Neural cell (in vitro differentiated cells): ENCODE measurements at places on chromosomes 16 and 17. TPM values are rescaled to one million over a fixed set of nuclear protein-coding genes. Genes with fewer than 3 reads are reported as not detected.

The CCL16 gene
- polyA plus RNA-seq = not detected in 2 replicates

The CIBAR2 gene
- not detected in 2 replicates for polyA plus RNA-seq

The AKAP10 gene
- polyA plus RNA-seq = 26.9 and 27.3 TPM in 2 replicates

The TM4SF5 gene
- polyA plus RNA-seq = not detected in 2 replicates

The ALDH3A1 gene
- 0.10 TPM in 1 of 2 replicates, not detected in the other for polyA plus RNA-seq

The NPIPB6 gene
- 0.88 and 2.7 TPM in 2 replicates for polyA plus RNA-seq

The SPATA22 gene
- polyA plus RNA-seq = not detected in 2 replicates

The ASGR2 gene
- polyA plus RNA-seq = not detected in 2 replicates

The MYOCD gene
- polyA plus RNA-seq = not detected in 2 replicates

The GLTPD2 gene
- 2.6 TPM in 1 of 2 replicates, not detected in the other for polyA plus RNA-seq

The ABAT gene
- 125 and 132 TPM in 2 replicates for polyA plus RNA-seq

The RGS11 gene
- polyA plus RNA-seq = 3.5 and 4.7 TPM in 2 replicates

The EPX gene
- not detected in 2 replicates for polyA plus RNA-seq

The CACNG5 gene
- polyA plus RNA-seq = 1.2 TPM in 1 of 2 replicates, not detected in the other

The SPNS2 gene
- polyA plus RNA-seq = 39.7 and 57.5 TPM in 2 replicates

The SCARF1 gene
- polyA plus RNA-seq = 3.0 and 5.4 TPM in 2 replicates

The PALB2 gene
- polyA plus RNA-seq = 6.5 and 7.4 TPM in 2 replicates

The ACOX1 gene
- 30.1 and 31.2 TPM in 2 replicates for polyA plus RNA-seq

The TBC1D10B gene
- 24.1 and 32.5 TPM in 2 replicates for polyA plus RNA-seq

The TMEM114 gene
- 0.62 TPM in 1 of 2 replicates, not detected in the other for polyA plus RNA-seq

The NEUROD2 gene
- polyA plus RNA-seq = not detected in 2 replicates

The CRLF3 gene
- 6.7 and 8.3 TPM in 2 replicates for polyA plus RNA-seq

The ABCA6 gene
- 1.6 TPM in 2 replicates for polyA plus RNA-seq

The SUZ12 gene
- 28.5 and 42.1 TPM in 2 replicates for polyA plus RNA-seq

The ATMIN gene
- 62.3 and 75.9 TPM in 2 replicates for polyA plus RNA-seq

The NPIPB8 gene
- not detected in 2 replicates for polyA plus RNA-seq

The MT1M gene
- polyA plus RNA-seq = not detected in 2 replicates

The RAB11FIP4 gene
- polyA plus RNA-seq = 14.4 and 25.1 TPM in 2 replicates

The TBC1D3 gene
- 0.24 TPM in 1 of 2 replicates, not detected in the other for polyA plus RNA-seq

The PRR35 gene
- polyA plus RNA-seq = not detected in 2 replicates

The TBC1D3I gene
- 0.32 and 4.2 TPM in 2 replicates for polyA plus RNA-seq

The PLXDC1 gene
- polyA plus RNA-seq = 10.0 and 13.5 TPM in 2 replicates

The MAPT gene
- 94.5 and 101 TPM in 2 replicates for polyA plus RNA-seq

The KREMEN2 gene
- polyA plus RNA-seq = 0.71 TPM in 1 of 2 replicates, not detected in the other

The SLC13A5 gene
- polyA plus RNA-seq = not detected in 2 replicates

The CDH1 gene
- polyA plus RNA-seq = 0.86 and 1.2 TPM in 2 replicates

The HBQ1 gene
- 3.9 and 4.5 TPM in 2 replicates for polyA plus RNA-seq

The CD300LG gene
- not detected in 2 replicates for polyA plus RNA-seq

The PRR14 gene
- polyA plus RNA-seq = 23.3 and 31.2 TPM in 2 replicates

The TVP23A gene
- polyA plus RNA-seq = 8.8 and 9.1 TPM in 2 replicates

The MED1 gene
- 16.4 and 18.7 TPM in 2 replicates for polyA plus RNA-seq

The VASN gene
- polyA plus RNA-seq = 0.32 and 0.57 TPM in 2 replicates

The UNC13D gene
- 1.2 and 6.9 TPM in 2 replicates for polyA plus RNA-seq

The SLFN14 gene
- not detected in 2 replicates for polyA plus RNA-seq
